ENCODE measurements at places on chromosomes 16 and 17. TPM values are rescaled to one million over a fixed set of nuclear protein-coding genes. Genes with fewer than 3 reads are reported as not detected.

- H3K4me3 ChIP-seq: no peak overlapping the region
- peaks cover 27% of the 10 kb centered on the region for H3K36me3 ChIP-seq
- no peak for DNase-seq
- H3K4me1 ChIP-seq: peaks cover 4% of the 10 kb centered on the region
- no peaks in the 10 kb centered on the region for H3K27me3 ChIP-seq
- H3K27ac ChIP-seq: no peak overlapping the region
Observed at GRCh38 chr17:75020331-75021110, 8.1 kb downstream of the MRPL58 start.

- no peaks in the 10 kb centered on the region for H3K36me3 ChIP-seq
- H3K4me1 ChIP-seq: no peaks in the 10 kb centered on the region
- no peak overlapping the region for H3K4me3 ChIP-seq
- no peaks in the 10 kb centered on the region for H3K27me3 ChIP-seq
Observed at GRCh38 chr17:4150096-4150495, 7.1 kb downstream of the CYB5D2 start.

ZFHX3 gene
- polyA plus RNA-seq: not detected

- peaks cover 37% of the 10 kb centered on the region for H3K4me1 ChIP-seq
- H3K27ac ChIP-seq: peak overlapping the region; percentile 100
- no peaks in the 10 kb centered on the region for H3K27me3 ChIP-seq
Observed at GRCh38 chr16:88049561-88050545, 98.6 kb downstream of the BANP start.

GRCh38 chr16:47565454-47565853, 104.3 kb downstream of the PHKB start:
- no peaks in the 10 kb centered on the region for H3K27me3 ChIP-seq
- peak overlapping the region; percentile 53 for H3K27ac ChIP-seq
- no peak overlapping the region for H3K4me3 ChIP-seq
- H3K4me1 ChIP-seq: peaks cover 42% of the 10 kb centered on the region
- DNase-seq: no peak
- peaks cover 43% of the 10 kb centered on the region for H3K36me3 ChIP-seq

- H3K27me3 ChIP-seq: peaks cover 28% of the 10 kb centered on the region
- no peaks in the 10 kb centered on the region for H3K36me3 ChIP-seq
- H3K27ac ChIP-seq: no peak overlapping the region
- H3K4me1 ChIP-seq: no peaks in the 10 kb centered on the region
Observed at GRCh38 chr16:9969580-9969979, 212.6 kb downstream of the GRIN2A start.

DNA sequence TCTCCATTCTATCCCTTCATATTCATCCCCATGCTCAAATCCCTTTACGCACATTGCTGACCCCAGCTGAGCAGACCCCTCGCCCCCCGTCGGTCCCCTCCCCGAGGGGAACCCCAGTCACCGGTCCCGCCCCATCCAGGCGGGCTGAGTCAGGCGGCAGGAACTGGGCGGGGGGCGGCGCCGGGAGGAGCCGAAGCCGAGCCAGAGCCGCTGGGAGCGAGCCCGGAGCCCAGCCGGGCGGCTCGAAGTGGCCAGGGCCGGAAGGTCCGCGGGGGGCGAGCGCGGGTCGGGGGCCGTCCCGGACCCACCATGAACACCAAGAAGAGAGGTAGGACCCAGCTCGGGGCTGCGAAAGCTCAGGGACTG, 8.6 kb downstream of the RIPOR1 start:
- H3K4me3 ChIP-seq: peak overlapping the region; percentile 88
- H3K27ac ChIP-seq: peak overlapping the region; percentile 99
- H3K36me3 ChIP-seq: peaks cover 15% of the 10 kb centered on the region
- DNase-seq: peak; percentile 43
- no peaks in the 10 kb centered on the region for H3K27me3 ChIP-seq

EMP2 gene
- polyA plus RNA-seq: not detected

- H3K4me3 ChIP-seq: no peak overlapping the region
- no peaks in the 10 kb centered on the region for H3K36me3 ChIP-seq
- DNase-seq: no peak
- peaks cover 3% of the 10 kb centered on the region for H3K4me1 ChIP-seq
- H3K27me3 ChIP-seq: no peaks in the 10 kb centered on the region
Observed at GRCh38 chr16:26569793-26570192, 496.9 kb upstream of the C16orf82 start.

SPATA33 gene
- polyA plus RNA-seq: not detected

DNA sequence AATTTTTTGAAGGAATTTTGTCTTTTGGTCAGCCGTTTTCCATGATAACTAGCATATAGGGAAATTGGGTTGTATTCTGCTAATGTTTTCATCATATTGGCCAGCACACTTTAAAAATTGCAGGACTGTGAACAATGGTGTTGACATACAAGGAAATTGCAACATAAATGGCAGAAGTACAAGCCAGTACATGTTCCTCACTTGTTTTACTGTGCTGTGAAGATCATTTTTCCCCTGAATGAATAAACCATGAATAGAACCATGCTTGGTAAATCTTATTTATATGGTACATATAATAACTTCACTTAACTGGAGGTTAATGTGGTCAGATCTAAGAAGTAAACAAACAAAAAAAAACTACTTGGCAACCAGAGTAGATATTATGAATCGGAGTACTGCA, 22.8 kb downstream of the OMG start:
- no peaks in the 10 kb centered on the region for H3K4me1 ChIP-seq
- H3K27ac ChIP-seq: no peak overlapping the region
- peaks cover 19% of the 10 kb centered on the region for H3K36me3 ChIP-seq
- DNase-seq: no peak
- H3K27me3 ChIP-seq: no peaks in the 10 kb centered on the region

DNA sequence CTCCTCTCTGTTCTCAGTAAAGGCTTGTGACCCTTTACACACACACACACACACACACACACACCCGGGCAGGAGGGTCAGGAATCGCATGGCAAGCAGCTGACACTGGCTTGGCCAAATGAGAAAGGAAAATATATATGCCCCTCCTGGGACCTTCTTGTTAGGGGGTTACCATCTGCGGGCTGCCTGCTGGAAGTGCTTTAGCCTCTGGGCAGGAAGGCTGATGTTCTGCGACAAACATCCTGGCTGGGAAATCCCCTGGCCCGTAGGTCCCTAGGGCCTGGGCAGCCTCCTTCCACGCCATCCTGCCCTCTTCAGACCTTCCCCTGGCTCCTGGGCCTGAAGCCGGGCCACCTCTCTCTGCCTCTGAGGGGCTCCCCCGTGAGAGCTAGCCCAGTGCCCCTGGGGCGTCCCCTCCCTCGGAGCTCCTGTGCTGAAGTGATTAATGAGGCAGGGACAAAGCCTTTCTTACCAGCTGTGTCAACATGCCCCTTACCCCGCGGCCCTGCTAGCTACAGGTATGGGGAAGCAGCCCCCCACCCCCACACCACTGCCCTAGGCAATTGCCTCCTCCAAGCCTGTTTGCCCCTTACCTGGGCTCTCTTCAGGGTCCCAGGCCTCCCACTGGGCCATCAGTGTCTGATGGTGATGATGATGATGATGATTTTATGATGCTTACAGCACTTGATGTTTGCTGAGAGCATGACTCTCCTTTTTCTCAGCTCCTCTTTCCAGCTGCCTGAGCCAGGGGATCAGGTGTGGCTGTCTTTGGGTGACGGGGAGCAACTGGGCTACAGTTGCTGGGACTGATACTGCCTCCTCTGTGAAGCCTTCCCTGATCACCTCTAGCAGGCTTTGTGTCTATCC, 32.8 kb upstream of the ETV4 start:
- peaks cover 23% of the 10 kb centered on the region for H3K4me1 ChIP-seq
- H3K27me3 ChIP-seq: peaks cover 9% of the 10 kb centered on the region
- peak overlapping the region; percentile 64 for H3K4me3 ChIP-seq
- DNase-seq: peak; percentile 71
- H3K36me3 ChIP-seq: no peaks in the 10 kb centered on the region
- H3K27ac ChIP-seq: peak overlapping the region; percentile 96

DNA sequence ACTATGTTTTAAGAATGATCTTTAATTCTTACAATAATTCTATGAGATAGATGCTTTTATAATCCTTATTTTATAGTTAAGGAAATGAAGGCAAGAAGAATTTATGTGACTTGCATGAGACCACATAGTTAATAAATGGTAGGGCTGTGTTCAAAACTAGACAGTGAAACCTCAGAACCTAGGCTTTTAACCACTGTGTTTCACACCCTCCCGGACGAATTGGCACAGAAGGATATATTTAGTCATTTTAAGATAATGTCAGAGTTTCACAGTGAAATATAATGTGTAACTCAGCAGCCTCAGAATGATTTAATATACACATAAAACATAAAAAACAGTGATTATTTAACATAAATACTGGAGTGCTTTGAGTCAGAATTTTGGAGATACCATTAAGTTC, 57.0 kb downstream of the NSRP1 start:
- H3K36me3 ChIP-seq: no peaks in the 10 kb centered on the region
- H3K27me3 ChIP-seq: no peaks in the 10 kb centered on the region
- H3K4me1 ChIP-seq: peaks cover 3% of the 10 kb centered on the region
- H3K27ac ChIP-seq: no peak overlapping the region
- no peak overlapping the region for H3K4me3 ChIP-seq
- DNase-seq: no peak
